ENCODE measurements at places on chromosomes 1 and 21. TPM values are rescaled to one million over a fixed set of nuclear protein-coding genes. Genes with fewer than 3 reads are reported as not detected.

Gene HORMAD1
- total RNA-seq = not detected

DNA sequence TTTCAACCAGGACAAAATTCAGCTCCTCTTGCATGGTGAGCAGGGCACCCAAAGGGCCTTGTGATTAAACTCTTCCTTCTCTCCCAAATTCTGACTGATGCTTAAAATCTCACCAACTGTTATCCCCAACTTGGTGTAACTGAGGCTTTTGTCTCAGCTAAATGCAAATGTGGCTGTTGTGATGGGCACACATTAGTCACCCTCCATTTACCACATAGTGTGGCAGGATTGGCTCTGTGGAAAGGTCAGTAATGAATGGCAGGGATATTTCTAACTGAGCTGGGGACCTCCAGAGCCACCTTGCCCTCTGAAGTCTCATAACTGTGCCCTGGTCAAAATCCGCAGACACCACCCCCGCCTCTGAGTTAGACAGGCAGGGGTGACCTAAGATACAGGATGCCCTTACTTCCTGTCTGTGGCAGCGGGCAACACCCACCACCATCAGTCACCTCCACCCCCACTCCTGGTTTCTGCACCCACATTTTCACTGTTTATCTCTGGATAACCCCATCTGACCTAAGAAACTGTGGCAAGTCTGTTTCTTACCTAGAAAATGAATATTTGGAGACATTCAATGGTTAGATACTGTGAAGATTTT is 25.4 kb upstream of the RGS16 start:
- no peak overlapping the region for H3K27ac ChIP-seq
- DNase-seq = no peak

DNA sequence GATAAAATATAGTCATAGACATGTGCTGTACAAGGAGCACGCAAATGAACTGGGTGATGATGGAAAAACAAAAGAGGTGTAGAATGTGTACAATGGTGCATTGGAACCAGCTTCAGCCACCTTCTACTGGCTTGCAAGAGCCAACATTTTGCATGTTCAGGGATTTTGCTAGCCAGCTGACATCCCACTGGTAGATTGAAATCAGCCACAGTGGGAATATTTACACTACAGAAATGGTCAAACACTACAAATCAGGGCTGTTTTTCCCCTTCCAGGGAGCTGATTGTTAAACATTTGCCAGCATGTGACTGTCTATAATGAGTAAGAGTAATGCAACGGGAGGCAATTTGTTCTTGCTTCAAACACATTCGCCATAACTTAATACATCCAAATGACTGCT is 23.2 kb downstream of the PMVK start:
- peaks cover 16% of the 10 kb centered on the region for H3K4me1 ChIP-seq
- no peaks in the 10 kb centered on the region for H3K27me3 ChIP-seq
- no peak for DNase-seq
- no peak overlapping the region for H3K27ac ChIP-seq
- H3K36me3 ChIP-seq = no peaks in the 10 kb centered on the region

Gene IGSF9
- total RNA-seq = 4.2 TPM

Gene FAM131C
- total RNA-seq = not detected

Gene TEKT2
- total RNA-seq = not detected

Gene SLAMF9
- total RNA-seq = 0.99 TPM

Gene OVAAL
- not detected for total RNA-seq
